Hematopoietic multipotent progenitor cell treated with erythropoietin and hydrocortisone succinate and interleukin-3 and kit ligand, for 6 days (in vitro differentiated cells): ENCODE measurements at places on chromosomes 4 and X.

- no peak for DNase-seq
These were observed 242.3 kb upstream of the KCNIP4 start for GRCh38 chr4:22190855-22191254.

GRCh38 chr4:187289371-187289770 lies 565.7 kb upstream of the FAT1 start:
- no peak for DNase-seq

- peak; percentile 72 for DNase-seq
These were observed 134.3 kb downstream of the AMELX start for GRCh38 chrX:11427453-11428071.

- no peak for DNase-seq
These were observed 77.3 kb downstream of the ARSJ start for GRCh38 chr4:113901994-113902787.

DNA sequence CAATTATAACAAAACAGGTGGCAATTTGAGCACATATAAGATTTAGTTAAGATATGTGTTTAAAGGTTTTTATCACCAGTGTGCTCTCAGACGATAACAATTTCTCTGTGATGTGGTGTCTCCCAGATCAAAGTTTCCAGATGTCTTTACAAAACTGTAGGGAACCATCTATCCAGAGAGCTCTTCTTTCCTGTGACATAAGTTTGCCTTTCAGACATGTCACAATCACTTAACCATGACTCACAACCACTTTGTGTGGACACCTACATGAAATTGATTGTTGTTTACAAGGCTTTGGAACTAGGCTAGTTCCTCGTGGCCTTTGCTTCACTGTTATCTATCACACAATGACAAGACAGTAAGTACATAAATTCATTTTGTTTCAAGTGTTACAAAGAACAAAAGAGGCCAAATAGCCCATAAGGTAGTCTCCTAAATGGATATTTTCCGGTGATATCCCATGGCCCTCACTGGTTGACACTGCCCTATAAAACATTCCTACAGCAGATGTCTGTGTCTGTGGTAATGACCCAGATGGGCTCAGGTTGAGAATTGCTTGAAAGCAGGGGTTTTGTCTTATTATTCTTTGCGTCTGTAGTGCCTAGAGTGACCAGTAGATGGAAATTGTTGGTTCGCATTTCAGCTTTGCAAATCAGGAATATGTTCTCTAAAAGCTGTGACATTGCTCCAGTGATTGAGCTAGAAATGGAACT lies 297.8 kb upstream of the FAM241A start:
- DNase-seq, result no peak

- no peak for DNase-seq
These were observed 4.7 kb upstream of the TCEAL1 start for GRCh38 chrX:103624111-103624510.

DNA sequence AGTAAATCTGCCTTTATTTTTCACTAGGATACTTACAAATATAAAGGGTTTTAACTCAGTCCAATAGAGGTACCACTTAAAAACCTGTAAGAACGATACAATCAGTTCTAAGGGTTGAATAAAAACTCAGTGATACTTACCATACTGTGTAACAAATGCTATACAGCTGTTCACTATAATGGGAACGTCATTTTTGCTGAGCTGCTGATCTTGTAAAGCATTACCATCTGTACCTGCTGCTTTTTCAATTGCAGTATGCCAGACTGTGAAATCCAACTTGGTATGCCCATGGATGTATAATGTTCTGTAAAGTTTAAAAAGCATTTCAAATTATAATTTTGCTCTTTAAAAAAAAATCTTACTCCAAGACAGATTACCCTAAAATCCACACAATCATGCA lies 111.2 kb downstream of the ARAP2 start:
- DNase-seq, result no peak

GRCh38 chr4:48556268-48556667 lies 66.2 kb downstream of the ZAR1 start:
- DNase-seq, result no peak

- peak; percentile 24 for DNase-seq
These were observed 74.5 kb upstream of the PAQR3 start for GRCh38 chr4:79013756-79014155.

DNA sequence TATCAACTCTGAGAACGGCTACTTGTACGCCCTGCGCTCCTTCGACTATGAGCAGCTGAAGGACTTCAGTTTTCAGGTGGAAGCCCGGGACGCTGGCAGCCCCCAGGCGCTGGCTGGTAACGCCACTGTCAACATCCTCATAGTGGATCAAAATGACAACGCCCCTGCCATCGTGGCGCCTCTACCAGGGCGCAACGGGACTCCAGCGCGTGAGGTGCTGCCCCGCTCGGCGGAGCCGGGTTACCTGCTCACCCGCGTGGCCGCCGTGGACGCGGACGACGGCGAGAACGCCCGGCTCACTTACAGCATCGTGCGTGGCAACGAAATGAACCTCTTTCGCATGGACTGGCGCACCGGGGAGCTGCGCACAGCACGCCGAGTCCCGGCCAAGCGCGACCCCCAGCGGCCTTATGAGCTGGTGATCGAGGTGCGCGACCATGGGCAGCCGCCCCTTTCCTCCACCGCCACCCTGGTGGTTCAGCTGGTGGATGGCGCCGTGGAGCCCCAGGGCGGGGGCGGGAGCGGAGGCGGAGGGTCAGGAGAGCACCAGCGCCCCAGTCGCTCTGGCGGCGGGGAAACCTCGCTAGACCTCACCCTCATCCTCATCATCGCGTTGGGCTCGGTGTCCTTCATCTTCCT lies 2.7 kb downstream of the PCDH10 start:
- DNase-seq, result no peak

- no peak for DNase-seq
These were observed 13.6 kb downstream of the CHST7 start for GRCh38 chrX:46587158-46587557.

DNA sequence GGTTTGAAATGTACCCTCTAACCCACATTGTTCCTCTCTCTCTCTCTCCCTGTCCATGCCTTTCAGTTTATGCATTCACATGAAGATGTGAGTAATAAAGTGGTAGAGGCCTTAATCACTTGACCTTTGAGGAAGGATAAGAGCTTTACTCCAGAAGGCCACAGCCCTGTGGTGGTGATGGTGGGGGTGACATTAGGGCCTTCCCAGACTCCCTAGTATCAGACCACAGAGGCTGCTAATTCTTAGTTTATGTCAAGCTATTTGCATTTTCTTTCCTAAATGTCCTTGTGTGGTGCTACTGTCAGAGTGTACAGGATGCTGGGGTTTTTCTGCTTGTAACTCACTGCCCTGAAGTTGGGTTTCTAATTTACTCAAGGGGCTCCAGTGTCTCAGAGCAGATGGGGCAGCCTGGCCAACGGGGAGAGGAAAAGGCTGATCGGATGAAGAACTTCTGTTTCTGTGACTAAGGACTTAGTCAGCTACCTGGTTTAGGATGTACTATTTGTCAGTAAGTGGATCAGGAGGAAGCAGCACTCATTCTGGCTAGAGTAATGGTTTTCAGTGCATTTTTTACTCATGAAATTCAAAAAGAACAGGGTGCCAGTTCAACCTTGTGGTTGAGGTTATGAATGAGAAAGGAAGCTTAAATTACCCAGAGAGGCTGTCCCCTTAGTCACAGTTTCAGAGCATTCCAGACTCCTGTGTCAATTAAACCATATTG lies 509.6 kb upstream of the DIPK2B start:
- no peak for DNase-seq

GRCh38 chrX:124820738-124821137 lies 474.4 kb downstream of the SH2D1A start:
- peak; percentile 42 for DNase-seq

- no peak for DNase-seq
These were observed 69.5 kb downstream of the FRYL start for GRCh38 chr4:48710446-48711209.

GRCh38 chrX:46665232-46666152 lies 91.9 kb downstream of the CHST7 start:
- no peak for DNase-seq

DNA sequence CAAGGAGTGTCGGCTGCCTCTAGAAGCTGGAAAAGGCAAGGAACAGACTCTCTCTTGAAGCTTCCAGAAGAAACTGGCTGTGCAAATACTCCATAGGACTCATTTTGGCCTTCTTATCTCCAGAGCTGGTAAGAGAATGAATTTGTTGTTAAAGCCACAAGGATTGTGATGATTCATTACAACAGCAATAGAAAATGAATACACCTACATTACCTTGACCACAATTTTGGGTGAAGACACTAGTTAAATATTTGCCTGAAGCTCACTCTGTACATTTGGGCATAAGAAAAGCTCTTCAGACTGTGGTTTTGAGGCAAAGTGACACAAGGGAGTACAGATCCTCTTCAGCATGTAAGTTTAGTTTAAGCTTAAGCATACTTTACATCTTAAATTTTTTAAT lies 134.5 kb upstream of the TLL1 start:
- no peak for DNase-seq

GRCh38 chr4:2941138-2942036 lies 21.8 kb downstream of the NOP14 start:
- no peak for DNase-seq

DNA sequence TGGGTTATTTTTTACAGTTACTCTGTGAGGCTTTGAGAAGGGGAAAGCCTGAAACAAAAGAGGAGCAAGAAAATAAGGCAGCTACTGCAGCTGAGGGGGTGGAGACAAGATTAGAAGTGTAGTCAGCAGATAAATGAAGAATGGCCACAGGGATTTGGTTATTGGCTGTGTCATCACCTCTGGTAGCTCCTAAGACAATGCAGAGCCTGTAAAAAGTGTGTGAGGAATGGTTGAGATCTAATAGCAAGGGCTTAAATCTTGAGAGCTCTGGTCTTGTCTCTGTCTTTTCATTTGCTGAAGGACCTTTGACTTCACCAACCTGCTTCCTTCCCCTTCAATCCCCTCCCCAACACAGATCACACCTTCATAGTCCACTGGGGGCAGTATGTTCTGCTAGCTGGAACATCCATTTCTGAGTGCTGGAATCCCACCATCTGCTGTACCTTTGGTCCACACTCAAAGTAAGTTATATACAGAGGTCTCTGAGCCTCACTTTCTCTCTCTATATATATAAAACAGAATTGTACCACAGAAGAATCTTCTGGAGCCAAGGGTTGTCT lies 213.7 kb upstream of the ZIC3 start:
- peak; percentile 1 for DNase-seq

- no peak for DNase-seq
These were observed 166.0 kb downstream of the STAG2 start for GRCh38 chrX:124127496-124127895.

- DNase-seq, result no peak
These were observed 180.8 kb downstream of the SPRY1 start for GRCh38 chr4:123577225-123577906.

DNA sequence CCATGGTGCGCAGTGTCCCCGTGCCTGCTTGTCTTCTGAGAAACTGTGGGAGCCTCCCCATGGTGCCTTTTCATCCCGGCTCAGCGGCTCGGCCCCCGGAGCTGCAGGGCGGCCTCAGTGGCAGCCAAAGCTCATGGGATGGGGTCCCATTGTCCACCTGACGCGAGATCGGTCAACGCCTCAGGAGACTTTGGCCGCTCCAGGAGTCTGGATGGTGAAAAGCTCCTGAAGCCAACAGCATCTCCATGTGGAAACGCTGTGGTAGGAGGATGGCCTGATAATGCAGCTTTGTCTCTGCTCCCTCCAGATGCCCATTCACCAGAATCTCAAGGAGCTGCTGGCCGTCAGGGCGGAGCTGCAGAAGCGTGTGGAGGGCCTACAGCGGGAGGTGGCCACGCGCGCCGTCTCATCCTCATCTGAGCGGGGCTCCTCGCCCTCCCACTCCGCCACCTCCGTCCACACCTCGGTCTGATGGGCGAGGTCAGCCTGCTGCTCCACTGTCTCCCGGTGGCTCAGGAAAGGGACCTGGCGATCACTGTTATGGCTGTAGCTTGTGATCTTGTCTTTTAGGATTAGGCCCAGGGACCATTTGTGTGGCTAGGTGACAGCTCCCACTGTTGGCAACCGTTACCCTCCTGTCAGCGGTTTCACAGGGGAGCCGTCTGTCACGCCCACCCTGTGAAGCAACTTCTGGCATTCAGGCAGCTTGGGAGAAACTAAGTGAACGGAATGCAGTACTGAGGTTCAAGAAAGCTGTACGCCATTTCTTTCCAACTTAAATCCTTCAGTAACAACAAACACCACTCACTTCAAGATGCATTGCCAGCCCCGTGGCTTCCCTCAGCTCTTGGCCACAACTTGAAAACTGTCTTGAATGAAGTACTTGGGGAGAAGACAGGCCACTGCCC lies 69.3 kb downstream of the MTMR1 start:
- DNase-seq, result no peak

DNA sequence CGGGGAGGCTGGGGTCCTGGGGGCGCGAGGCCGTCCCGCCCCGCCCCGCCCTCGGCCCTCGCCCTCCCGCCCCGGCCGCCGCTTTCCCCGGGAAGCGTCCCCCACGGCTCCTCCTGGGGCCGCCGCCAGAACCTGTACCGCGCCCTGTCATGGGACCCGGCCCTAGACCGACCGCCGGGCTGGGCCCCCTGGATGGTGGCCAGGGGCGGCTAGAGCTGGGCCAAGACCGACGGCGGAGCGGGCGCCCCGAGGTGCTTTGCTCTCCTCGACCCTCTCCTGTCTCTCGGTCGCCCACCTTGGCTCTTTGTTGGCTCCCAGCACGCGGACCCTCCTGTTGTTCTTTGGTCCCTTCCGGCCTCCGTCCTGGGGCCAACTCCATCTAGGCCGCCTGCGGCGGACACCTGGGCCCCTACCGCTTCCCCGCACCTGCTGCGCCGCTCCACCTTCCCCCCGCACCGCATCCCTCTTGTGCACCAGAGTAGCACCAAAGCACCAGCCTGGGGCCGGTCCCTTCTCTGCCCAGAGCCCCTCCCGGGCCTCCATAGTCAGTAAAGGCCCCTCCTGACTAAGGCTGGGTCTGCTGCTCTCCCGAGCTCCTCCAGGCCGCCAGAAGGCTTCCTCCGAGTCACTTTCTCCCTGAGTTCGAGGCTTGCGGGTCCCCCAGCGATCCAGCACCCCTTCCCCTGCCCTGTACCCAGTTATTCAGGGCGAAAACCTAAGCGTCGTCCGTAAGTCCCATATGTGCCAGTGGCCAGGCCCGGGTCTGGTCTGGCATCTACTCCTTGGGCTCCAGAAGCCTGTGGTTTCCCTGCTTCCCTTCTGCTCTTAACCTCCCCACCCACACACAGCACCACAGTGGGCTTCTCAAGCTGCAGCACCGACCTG lies 587 bp downstream of the TACC3 start:
- peak; percentile 39 for DNase-seq
